Fibroblast of skin of abdomen (primary cell): ENCODE measurements at places on chromosomes 2 and 18.

GRCh38 chr2:182077448-182078142 lies 91.9 kb downstream of the PPP1R1C start:
- DNase-seq = peak; percentile 82

- DNase-seq = no peak
Measured at GRCh38 chr2:41410011-41410410, 637.8 kb upstream of the PKDCC start.

- DNase-seq = no peak
Measured at GRCh38 chr2:239666053-239666854, 265.4 kb upstream of the HDAC4 start.

DNA sequence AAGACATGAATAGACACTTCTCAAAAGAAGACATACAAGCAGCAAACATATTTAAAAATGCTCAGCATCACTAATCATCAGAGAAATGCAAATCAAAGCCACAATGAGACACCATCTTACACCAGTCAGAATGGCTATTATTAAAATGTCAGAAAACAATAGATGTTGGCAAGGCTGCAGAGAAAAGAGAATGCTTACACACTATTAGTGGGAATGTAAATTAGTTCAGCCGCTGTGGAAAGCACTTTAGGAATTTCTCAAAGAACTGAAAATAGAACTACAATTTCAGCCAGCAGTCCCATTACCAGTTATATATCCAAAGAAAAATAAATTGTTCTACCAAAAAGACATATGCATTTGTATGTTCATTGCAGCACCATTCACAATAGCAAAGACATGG lies 61.7 kb downstream of the STRADB start:
- peak; percentile 18 for DNase-seq

DNA sequence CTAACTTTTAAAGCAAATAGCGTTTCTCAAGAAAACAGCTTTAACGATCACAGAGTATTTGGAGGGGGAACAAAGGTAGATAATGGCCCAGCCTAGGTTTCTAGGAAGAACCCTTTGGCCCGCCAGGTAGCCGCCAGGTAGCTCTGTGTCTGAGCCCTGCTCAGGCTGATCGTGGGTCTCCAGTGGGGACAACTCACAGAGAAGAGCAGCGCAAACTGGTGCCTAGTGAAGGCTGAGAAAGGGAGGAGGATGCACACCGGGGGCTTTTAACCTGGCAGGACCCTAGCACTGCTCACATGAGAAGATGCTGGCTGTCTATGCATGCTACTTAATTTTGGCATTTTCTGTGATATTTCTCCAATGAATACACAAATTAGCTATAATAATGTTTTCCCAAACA lies 5.8 kb downstream of the NGEF start:
- DNase-seq = no peak

- no peak for DNase-seq
Measured at GRCh38 chr2:143504397-143504796, 375.2 kb downstream of the ARHGAP15 start.
